NT2/D1 (cell line): ENCODE measurements at places on chromosomes 3 and 15.

GRCh38 chr3:13824521-13825310, 55.2 kb downstream of the WNT7A start:
- DNase-seq, result no peak

DNA sequence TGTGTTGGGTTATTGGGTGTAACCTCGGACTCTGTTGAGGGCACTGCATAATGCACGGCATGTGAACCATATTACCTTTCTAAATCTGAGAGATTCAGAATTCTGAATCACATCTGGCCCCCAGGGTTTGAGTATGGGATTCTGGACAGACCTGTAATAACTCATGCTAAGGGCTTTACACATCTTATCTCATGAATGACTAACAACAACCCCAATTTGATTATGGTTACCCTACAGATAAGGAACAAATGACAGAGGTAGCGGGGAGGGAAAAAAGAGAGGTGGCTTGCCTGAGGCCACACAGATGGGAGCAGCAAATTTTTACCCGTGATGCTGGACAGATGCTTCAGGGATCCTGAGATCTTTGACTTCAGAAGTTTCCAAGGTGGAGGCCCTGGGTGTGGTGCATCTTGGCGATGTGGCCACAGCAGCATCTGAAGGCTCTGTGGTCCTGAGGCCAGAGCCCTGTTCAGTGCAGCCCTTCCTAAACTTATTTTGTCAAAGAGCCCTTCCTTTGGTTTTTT, 43.8 kb downstream of the POMGNT2 start:
- no peak for DNase-seq

- no peak for DNase-seq
These were observed 417.2 kb downstream of the ERC2 start for GRCh38 chr3:56051052-56051451.

DNA sequence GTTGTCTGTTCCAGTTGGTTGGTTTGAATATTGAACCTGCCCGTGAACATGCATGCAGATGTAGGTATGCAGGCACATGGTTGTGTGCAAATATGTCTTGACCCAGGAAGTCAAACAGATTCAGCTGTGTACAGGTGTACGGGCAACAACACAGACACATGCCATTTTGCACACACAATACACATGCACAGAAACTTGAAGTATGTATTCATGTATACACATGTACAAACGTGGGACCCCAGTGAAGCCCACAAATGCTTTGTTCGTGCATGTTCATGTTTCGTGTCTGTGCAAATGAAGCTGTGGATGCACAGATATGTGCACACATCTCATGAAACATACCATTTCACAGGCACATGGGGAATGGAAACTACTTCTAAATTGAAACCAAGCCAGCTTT, 30.7 kb downstream of the IDH3A start:
- no peak for DNase-seq

GRCh38 chr15:89908226-89908625, 4.5 kb downstream of the ARPIN start:
- DNase-seq, result no peak

DNA sequence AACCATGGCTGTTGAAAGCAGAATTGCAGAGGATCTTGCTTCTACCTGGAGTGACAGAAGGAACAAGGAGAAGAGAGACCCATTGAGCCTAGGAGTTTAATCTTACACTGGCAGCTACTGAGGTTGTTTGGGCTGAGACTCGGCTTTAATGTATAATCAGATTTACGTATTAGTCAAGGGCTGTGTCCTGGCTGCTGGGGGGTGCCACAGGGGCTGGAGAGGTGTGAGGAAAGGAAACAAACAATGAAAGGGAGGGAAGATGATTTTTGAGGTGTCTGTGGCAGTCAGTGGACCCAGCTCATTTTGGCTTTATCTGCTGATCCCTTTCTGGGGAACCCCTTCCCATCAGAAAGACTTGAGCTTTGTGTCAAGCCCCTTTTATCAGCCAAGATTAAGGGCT, 95.7 kb downstream of the PRICKLE2 start:
- no peak for DNase-seq
